Activated CD4-positive, alpha-beta T cell treated with anti-CD3 and anti-CD28 coated beads for 36 hours (primary cell): ENCODE measurements at places on chromosomes 2 and 18. TPM values are rescaled to one million over a fixed set of nuclear protein-coding genes. Genes with fewer than 3 reads are reported as not detected.
A peak's percentile ranks its signal among the peaks of the same experiment; 100 is the strongest.

HOXD8 gene
- not detected for total RNA-seq

DNA sequence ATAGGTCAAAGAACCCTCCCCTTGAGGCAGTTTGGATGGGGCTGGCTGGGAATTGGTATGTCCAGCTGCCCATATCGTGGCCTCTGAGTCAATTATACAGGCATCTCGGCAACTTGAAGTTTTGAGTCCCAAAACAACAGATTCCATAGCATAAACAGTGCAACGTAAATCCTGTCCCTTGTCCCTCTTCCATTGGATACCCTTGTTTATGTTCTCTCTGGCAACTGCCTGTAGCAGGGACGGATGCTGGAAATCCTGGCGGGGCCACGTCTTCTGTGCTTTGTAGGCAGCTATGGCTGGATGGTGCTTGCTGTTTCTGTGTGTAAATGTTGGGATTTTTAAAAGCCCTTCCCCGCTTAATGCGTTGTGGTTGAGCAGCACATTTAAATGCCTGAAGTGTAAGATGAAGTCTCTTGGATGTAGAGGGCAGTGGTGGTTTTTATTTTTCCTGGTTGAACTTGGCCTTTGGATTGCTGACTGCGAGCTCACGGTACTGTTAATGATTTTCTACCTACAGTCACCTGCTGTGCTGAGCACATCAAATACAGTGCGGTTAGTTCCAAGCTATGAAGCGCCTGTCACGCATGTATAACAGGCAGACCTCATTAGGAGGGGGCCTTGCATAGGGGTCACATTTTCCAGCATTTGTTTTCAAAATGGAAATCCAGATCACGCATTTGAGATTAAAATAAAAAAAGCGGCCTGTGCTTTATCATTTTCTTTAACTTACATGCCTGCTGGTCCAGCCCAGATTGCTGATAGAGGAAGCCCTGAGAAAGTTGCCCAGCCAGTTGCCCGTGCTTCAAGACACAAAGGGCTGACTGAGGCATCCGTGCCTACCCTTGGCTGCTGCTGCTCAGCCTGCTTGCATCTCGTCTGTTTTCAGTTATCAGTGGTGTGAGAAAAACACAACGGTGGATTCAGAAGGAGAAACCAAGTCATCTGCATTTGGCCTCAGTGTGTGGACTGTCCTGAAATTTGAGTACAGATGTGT is 84.7 kb downstream of the NEDD4L start:
- H3K36me3 ChIP-seq = no peaks in the 10 kb centered on the region
- no peaks in the 10 kb centered on the region for H3K27me3 ChIP-seq
- no peak overlapping the region for H3K4me3 ChIP-seq

GRCh38 chr18:22872900-22873537 is 60.1 kb upstream of the RBBP8 start:
- no peak overlapping the region for H3K4me3 ChIP-seq
- H3K36me3 ChIP-seq = no peaks in the 10 kb centered on the region
- peaks cover 7% of the 10 kb centered on the region for H3K27me3 ChIP-seq
- peak overlapping the region; percentile 22 for H3K27ac ChIP-seq
- no peak for DNase-seq
- H3K4me1 ChIP-seq = peaks cover 8% of the 10 kb centered on the region

PTCD3 gene
- total RNA-seq = 200 TPM

- no peak for DNase-seq
- no peaks in the 10 kb centered on the region for H3K36me3 ChIP-seq
- no peaks in the 10 kb centered on the region for H3K4me1 ChIP-seq
- no peak overlapping the region for H3K27ac ChIP-seq
- H3K4me3 ChIP-seq = no peak overlapping the region
These were observed 68.2 kb downstream of the ZSWIM2 start for GRCh38 chr2:186780701-186781316.

TEX51 gene
- total RNA-seq = not detected

DNA sequence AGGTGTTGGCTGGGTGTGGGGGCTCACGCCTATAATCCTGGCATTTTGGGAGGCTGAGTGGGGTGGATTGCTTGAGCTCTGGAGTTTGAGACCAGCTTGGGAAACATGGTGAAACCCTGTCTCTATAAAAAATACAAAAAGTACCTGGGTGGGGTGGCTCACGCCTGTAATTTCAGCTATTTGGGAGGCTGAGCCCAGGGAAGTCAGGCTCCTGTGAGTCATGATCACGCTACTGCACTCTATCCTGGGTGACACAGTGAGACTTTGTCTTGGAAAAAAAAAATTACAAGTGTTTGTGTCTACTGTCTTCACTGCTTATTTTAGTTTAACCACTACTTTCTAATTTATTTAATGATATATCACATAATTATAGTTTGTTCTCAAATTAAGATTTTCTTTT is 62.7 kb upstream of the DOCK10 start:
- H3K27ac ChIP-seq = no peak overlapping the region
- DNase-seq = no peak
- H3K36me3 ChIP-seq = no peaks in the 10 kb centered on the region
- H3K4me3 ChIP-seq = no peak overlapping the region
- no peaks in the 10 kb centered on the region for H3K27me3 ChIP-seq

- peaks cover 11% of the 10 kb centered on the region for H3K36me3 ChIP-seq
- H3K4me3 ChIP-seq = no peak overlapping the region
- no peaks in the 10 kb centered on the region for H3K27me3 ChIP-seq
These were observed 109.9 kb upstream of the CD302 start for GRCh38 chr2:159907909-159908308.

GRCh38 chr2:6999211-6999877 is 82.1 kb downstream of the RNF144A start:
- H3K4me1 ChIP-seq = peaks cover 11% of the 10 kb centered on the region
- no peaks in the 10 kb centered on the region for H3K27me3 ChIP-seq
- DNase-seq = no peak
- no peak overlapping the region for H3K27ac ChIP-seq
- H3K36me3 ChIP-seq = peaks cover 17% of the 10 kb centered on the region

DNA sequence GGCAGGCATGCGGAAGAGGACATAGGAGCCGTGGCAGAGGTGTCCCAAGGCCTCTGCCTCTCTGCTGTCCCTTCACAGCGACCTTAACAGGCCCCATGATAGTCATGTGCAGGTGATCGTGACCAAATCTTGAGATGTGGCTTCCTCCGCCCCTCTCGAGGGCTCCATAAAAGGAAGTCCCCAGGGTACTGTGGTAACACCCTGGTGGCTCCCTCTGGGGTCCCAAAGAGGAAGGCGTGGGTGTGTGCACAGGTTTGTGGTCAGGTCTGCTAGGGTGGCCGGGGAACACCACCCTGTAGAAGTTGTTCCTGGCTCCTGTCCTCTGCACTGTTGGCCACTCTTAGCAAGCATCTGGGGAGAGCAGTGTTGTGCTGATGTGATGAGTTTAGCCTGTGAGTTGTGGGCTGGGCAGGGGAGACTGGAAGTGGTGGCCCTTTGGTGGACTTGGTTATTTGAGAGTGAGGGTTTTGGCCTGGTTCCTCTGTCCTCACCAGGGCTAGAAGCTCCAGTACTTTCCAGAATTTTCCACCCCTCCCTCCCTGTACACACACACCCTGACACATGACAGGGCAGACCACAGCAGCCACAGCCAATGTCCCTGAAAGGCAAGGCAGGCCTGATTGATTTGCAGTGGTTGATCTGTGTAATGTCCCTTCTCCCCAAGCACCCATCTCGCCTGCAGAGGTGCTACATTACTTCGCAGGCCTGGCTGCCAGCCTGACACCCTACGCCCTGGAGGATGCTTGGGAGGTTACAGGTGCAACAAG is 68.9 kb upstream of the BOD1L2 start:
- no peaks in the 10 kb centered on the region for H3K36me3 ChIP-seq
- no peak overlapping the region for H3K27ac ChIP-seq
- H3K4me3 ChIP-seq = no peak overlapping the region
- H3K4me1 ChIP-seq = peaks cover 9% of the 10 kb centered on the region
- peak; percentile 25 for DNase-seq

- peak overlapping the region; percentile 100 for H3K4me3 ChIP-seq
- H3K36me3 ChIP-seq = peaks cover 54% of the 10 kb centered on the region
- peaks cover 35% of the 10 kb centered on the region for H3K4me1 ChIP-seq
- peak overlapping the region; percentile 98 for H3K27ac ChIP-seq
- DNase-seq = peak; percentile 59
These were observed 728 bp downstream of the AUP1 start for GRCh38 chr2:74528600-74529356.

CAVIN2 gene
- not detected for total RNA-seq

GALM gene
- total RNA-seq = 57.8 TPM

- no peaks in the 10 kb centered on the region for H3K27me3 ChIP-seq
- H3K4me1 ChIP-seq = no peaks in the 10 kb centered on the region
- H3K36me3 ChIP-seq = peaks cover 8% of the 10 kb centered on the region
- no peak overlapping the region for H3K27ac ChIP-seq
- no peak overlapping the region for H3K4me3 ChIP-seq
These were observed 33.4 kb upstream of the GAREM2 start for GRCh38 chr2:26139269-26140183.

DNA sequence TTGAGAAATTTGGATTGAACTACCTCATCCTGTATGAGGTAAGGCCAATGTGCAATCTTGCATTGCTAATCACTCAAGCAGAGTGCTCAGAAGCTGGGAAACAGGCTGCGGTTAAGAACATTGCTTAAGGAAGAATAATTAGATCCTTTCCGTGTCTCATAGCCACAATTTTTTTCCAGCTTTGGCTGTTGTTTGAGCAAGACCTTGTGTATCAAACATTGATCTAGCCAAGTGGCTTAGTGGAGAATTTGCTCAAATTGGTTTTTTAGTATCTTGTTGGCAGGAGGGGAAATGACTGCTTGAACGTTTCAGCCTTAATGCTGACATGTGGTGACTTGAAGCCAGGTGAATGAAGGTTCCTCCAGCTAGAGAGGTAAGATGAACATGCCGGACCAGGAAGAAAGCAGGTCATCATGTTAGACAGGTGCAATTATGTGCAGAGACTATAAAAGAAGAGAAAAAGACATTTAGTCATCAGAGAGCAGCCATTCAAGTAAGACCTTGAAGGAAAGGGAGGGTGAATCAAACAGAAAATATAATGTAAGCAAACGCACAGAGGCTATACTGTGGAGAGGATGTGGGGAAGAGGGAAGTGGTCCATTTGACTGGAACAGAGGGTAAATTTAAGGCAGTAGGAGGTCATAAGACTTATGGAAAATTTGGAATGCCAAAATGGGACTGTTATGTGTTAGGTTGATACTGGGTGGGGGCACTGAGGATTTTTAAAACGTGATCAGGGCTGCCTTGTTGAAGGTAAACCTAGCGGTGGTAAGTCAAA is 98.9 kb upstream of the CYP1B1 start:
- H3K27ac ChIP-seq = no peak overlapping the region
- no peak overlapping the region for H3K4me3 ChIP-seq
- no peaks in the 10 kb centered on the region for H3K4me1 ChIP-seq
- H3K36me3 ChIP-seq = no peaks in the 10 kb centered on the region
- no peak for DNase-seq

DNA sequence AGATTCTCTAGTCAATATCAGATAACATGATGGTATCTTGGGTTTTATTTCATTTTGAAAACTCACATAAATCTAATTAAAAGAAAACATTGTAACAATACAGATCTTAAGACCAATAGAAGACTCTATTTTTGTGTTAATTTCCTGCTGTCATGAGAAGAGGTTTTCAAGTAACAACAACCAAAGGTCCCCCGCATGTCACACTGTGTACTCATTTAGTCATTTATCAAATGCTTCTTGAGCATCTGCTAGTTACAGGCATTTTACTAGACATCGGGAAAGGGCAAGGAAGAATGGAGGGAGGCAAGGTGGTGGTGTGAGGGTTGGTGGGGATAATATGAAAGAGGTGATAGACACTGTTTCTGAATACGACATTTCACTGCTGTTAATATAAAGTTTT is 77.7 kb upstream of the CHRNA1 start:
- H3K4me1 ChIP-seq = peaks cover 11% of the 10 kb centered on the region
- no peak overlapping the region for H3K27ac ChIP-seq
- H3K4me3 ChIP-seq = no peak overlapping the region
- H3K36me3 ChIP-seq = peaks cover 2% of the 10 kb centered on the region
- H3K27me3 ChIP-seq = peaks cover 2% of the 10 kb centered on the region

DNA sequence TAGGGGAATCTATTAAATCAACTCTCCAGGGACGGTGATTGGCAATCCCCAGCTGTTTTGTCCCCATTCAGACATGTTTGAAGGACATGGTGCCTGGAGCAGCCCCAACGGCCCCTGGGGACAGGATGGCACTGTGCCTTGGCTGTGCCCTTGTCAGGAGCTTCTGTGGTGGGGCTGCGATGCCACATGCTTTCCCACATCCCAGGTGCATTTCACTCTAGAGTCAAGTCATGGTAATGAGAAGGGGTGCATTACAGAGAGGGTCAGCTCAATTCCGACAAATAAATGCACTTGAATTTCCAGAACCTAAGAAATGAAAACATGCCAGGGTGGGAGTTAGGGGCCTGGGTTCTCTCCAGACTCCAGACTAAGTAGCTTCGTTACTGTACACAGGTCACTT is 289.4 kb upstream of the PXDN start:
- H3K36me3 ChIP-seq = no peaks in the 10 kb centered on the region
- no peak for DNase-seq
- H3K4me3 ChIP-seq = no peak overlapping the region
- peaks cover 5% of the 10 kb centered on the region for H3K27me3 ChIP-seq

- no peak for DNase-seq
- peaks cover 19% of the 10 kb centered on the region for H3K4me1 ChIP-seq
- no peak overlapping the region for H3K27ac ChIP-seq
- no peak overlapping the region for H3K4me3 ChIP-seq
- H3K27me3 ChIP-seq = no peaks in the 10 kb centered on the region
These were observed 1.1 kb upstream of the SSB start for GRCh38 chr2:169797601-169798000.

- no peak for DNase-seq
- peaks cover 6% of the 10 kb centered on the region for H3K4me1 ChIP-seq
- no peaks in the 10 kb centered on the region for H3K36me3 ChIP-seq
- no peak overlapping the region for H3K4me3 ChIP-seq
- H3K27ac ChIP-seq = no peak overlapping the region
These were observed 62.0 kb downstream of the INSIG2 start for GRCh38 chr2:118150294-118150693.

DNA sequence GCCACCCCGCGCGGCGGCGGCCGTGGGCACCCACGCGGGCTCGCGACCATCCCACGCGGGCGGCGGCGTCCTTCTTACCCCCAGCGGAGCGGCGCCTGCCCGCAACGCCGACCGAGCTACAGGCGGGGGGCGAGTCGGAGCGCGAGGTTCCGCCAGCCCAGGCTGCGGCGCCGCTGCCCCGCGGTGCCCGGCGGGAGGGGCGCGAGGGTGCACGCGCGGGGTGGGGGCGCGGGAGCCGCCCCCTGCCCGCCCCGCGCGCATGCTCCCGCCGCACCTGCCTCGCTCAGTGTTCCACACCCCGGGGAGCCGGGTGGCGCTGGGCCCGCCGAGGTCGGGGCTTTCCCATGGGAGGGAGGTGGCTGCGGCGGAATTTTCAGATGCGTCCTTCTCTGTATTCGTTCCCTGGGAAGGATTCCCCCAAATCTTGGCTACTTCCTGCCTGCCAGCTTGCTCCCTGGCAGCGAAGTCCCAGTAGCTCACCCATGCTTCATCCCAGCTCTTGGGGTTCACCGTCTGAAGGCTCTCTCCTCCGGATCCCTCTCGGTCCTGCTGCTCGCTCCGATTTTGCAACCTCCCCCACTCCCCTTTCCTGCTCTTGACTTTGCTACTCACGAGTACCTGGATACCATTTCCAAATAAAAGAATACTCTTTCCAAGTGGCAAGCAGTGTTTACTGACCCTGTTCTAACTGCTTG is at the start of gene L3MBTL4:
Gene L3MBTL4 (minus strand): TSS at position 189 of the 695 bp plus-strand sequence. CDS start 103,286 bp downstream, outside the sequence.
- peak; percentile 26 for DNase-seq
- peaks cover 8% of the 10 kb centered on the region for H3K4me1 ChIP-seq
- H3K27me3 ChIP-seq = peaks cover 34% of the 10 kb centered on the region
- H3K36me3 ChIP-seq = peaks cover 5% of the 10 kb centered on the region
- H3K27ac ChIP-seq = no peak within 1 kb of the TSS
